ENCODE measurements at places on chromosomes 7 and 10.

GRCh38 chr7:131355917-131356777 is 28.5 kb downstream of the MKLN1 start:
- DNase-seq: no peak

DNA sequence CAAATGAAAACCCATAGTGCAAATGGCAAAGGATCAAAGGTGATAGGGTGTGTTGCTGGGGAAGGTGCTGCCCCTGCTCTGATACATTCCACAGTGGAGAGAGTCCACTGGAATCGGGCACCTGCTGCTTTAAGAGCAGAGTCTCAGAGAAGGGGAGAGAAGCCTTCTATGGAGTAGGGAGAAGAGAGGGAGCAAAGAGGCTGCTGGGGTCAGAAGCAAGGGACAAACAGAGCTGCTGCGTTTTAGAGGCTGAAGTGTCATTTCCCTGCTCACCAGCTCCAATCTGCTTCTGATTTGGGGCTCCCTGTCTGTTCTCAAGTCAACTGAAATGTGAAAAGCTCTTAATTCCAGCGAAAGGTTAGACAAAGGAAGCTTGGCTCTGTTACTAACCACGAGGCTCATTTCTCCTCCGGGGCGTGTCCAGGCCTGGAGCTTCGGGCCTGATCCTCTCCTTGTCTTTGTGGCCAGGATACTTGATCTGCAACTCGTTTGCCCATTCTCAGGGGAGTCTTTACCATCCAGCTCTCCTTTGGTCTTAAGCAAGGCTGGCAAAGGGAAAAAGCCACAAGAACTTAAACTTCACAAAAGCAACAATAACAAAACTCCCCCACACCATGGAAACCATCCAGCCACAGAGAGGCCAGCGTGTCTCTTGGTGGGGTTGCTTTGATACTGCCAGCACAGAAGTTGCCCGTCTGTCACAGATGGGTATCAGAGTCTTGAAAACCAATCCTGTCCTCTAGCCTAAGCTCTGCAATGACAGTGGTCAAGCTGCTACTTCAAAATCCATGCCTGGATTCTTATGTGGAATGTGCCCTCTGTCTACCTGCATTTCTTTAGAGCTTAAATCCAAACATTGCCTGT is 692.6 kb downstream of the SUGCT start:
- no peak for DNase-seq

DNA sequence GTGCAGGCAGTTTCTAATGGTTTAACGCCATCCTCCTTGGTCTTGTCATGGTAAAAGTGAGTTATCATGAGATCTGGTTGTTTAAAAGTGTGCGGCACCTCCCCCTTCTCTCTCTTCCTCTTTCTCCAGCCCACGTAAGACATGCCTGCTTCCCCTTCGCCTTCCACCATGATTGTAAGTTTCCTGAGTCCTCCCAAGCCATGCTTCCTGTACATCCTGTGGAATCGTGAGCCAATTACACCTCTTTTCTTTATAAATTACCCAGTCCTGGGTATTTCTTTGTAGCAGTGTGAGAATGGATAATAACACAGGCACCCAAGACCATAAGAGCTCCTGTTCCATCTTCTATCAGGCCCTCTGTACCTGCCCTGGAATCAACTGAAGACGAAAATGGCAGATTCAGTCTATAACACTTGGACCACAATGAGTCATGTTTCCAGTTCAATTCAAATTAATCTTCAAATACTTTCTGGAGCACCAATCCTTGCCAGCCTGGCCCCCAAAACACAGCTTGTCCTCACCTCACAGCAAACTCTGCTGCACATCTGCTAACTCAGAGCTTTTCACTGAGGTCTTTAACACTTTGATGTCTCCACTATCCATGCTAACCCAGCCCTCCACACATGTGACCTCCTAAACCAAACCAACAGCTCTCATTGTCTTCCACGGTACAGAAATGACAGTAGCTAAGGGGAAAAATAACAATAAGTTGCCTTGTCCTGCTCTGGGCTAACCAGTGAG is 73.2 kb downstream of the SFMBT2 start:
- DNase-seq: no peak

- no peak for DNase-seq
These were observed 659 bp downstream of the OPTN start for GRCh38 chr10:13100349-13101294.

GRCh38 chr7:158399762-158400161 is 187.9 kb downstream of the PTPRN2 start:
- no peak for DNase-seq

DNA sequence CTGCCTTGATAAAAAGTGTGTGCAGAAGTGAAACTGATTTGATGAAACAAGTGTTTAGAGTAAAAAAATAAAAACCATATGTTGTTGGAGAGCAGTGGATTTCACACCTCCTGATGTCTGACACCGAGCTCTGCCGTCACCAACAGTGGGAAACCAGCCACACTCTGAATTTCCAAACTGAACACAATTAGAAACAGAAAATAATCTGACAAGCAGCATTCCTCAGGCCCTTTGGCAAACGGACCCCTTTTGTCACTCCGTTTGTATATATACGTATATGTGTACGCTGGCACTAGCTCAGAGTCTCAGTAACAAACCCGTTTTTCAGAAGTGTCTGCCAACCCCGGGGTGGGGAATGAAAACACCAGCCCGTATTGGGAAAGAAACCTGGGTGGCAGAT is 32.4 kb downstream of the TACC2 start:
- no peak for DNase-seq

GRCh38 chr10:93222211-93222754 is 148.6 kb downstream of the CYP26A1 start:
- no peak for DNase-seq

DNA sequence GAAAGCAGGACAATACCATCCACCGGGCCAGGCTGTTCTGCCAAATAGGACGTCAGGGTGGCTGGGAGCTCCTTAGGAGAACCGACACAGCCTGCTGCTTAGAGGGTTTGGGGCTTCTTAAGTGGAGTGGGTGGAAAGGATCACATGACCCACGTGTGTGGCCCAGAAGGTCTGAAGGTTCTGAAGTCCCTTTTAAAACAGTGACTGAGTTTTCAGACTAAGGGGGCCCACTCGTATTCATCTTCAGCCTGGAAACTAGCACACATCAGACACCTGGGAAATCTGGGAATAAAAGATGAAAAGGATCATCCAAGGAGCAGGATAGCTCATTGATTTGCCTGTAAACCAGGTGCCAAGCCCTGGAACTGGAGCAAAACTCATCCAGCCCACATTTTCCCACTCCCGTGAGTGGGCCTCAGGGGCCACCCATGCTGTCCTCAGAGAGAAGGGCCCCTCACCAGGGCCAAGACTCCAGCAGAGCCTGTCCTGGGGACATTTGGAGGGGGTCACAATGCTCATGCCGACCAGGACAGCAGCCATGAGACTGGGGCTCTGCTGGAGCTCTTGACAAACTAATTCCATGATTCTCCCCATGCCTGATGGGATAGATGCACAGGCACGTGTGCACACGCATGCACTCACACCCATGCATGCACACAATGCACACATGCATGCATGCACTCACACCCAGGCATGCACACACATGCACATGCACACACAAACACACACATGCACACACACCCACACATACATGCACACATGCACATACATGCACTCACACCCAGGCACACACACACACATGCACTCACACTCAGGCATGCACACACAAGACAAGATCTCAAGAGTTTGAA is 168.8 kb upstream of the PPP2R2D start:
- no peak for DNase-seq

GRCh38 chr7:41592236-41592635 is 110.7 kb downstream of the INHBA start:
- no peak for DNase-seq
